ENCODE measurements at places on chromosomes 12 and 14.
A peak's percentile ranks its signal among the peaks of the same experiment; 100 is the strongest.

GRCh38 chr12:76041406-76041805 is 9.8 kb upstream of the PHLDA1 start:
- DNase-seq, result no peak

- DNase-seq, result peak; percentile 19
These were observed 598 bp downstream of the UBE2N start for GRCh38 chr12:93441081-93441616.

DNA sequence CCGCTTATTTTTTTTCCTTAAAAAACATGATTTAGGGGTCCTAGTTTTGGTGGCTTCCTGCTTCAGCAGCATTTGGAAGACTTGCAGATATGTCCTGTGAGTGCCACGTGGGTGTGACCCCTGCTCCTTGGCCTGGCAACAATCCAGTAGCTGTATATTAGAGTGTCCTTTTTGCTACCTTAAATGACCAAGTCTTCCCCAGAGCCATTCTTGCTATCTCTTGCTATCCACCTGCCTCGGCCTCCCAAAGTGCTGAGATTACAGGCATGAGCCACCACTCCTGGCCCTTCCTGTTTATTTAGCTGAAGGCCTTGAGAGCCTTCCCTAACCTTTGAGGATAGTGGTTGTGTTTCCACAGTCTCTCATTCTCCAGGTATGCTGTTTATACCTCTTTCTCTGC is 17.0 kb downstream of the TPCN1 start:
- no peak for DNase-seq

GRCh38 chr12:1644534-1645438 is 15.8 kb downstream of the WNT5B start:
- no peak for DNase-seq

GRCh38 chr14:78141590-78141989 is 28.6 kb upstream of the NRXN3 start:
- no peak for DNase-seq

- DNase-seq, result no peak
These were observed 84.9 kb downstream of the EFCAB11 start for GRCh38 chr14:89869606-89870005.

DNA sequence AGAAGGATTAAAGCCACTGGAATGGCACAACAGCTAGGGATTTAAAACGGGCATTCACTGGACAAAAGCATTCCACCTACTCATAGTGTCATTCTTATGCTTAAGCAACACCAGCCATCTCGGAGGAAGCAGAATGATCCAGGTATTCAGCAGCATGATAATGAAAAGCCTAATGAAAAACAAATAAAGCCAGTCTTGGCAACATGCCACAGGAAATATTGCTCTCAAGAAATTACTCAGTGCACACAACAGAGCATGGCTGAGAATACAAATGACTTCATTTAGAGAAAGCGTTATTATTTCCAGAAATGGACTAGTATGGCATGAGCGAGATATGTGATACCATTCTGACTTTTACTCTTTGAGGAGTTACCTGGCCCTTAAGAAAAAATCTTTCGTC is 442.2 kb downstream of the APAF1 start:
- no peak for DNase-seq

GRCh38 chr12:123482876-123483275 is 24.9 kb downstream of the SNRNP35 start:
- DNase-seq, result no peak
